ENCODE measurements at places on chromosomes 5 and 9.

DNA sequence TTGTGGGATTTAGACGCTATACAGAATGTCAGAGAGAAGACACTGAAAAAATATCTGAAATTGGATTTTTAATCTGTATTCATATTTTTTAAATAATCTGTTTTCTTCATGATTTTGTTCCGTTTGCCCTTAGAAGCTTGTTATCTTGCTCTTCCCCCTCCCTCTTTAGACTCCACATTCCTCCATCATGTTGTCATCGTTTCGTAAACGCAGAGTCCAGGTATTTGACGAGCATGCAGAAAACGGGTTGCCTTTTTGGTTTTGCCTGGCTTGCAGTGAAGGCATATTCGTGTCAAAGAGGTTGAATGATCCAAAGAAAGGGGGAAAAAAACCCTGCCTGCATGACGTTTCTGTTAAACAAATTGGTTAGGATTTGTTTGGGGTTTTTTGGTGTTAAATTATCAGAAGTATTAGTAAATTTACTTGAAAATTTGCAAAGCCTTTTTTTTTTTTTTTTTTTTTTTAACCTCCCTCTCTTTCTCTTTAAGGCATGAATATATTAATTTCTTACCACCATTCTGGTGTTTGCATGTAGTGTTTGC lies 2.9 kb downstream of the SPTAN1 start:
- DNase-seq: no peak

DNA sequence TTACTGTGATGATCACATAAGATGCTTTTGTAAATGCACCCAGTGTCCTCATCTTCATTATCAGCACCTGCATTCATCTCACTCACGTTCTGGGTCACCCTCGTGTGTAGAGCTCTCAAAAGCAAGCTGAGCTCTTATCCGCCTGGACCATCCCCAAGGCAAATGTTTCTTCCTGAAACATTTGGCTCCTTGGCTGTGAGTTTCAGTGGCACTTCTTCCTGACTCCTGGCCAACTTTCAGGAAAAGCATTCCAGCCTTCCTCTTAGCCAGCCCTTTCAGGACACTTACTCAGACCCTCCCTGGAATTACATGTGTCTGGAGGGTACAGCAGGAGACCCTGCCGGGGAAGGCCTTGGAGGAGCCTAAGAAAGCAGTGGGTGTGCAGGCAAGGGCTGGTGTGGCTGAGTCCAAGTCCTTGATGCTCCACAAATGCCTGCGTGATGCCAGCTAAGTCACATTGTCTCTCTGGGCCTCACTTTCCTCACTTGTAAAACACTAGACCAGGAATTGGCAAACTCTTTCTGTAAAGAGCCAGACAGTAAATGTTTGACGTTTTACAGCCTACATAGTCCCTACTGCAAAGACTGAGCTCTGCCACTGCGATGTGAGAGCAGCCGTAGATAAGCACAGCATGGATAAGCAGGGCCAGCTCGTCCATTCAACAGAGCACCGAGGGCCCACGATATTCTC lies 72.1 kb downstream of the PDE6A start:
- no peak for DNase-seq

DNA sequence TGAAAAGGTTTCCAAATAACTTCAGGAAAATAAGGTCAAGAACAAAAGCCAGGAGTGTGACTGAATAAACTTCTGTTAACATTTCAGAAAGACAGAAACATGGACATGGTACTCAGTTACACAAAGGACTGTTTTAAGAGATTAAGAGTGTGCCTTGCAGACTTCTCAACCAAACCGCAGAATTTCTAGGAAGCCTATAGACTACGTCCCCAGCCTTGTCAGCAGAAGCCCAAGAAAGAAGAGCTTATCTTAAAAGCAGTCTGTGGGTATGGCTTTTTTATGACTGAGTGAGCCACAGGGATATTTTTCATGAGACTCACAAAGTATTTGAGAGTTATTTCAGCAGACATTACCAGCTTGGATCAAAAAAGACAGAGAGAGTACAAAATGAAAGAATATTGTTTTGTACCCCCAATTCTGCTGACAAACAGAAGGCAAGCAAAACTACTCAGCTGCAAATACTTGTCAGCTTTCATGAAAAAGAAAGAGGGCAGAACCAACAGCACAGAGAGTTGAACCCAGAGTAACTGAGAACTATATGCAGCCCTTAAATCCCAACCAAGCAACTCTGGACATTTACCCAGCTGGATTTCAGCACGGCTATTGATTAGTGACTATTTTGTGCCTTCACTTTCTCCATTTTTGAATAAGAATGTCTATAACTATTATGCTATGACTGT lies 711.0 kb upstream of the CTNND2 start:
- DNase-seq: no peak

DNA sequence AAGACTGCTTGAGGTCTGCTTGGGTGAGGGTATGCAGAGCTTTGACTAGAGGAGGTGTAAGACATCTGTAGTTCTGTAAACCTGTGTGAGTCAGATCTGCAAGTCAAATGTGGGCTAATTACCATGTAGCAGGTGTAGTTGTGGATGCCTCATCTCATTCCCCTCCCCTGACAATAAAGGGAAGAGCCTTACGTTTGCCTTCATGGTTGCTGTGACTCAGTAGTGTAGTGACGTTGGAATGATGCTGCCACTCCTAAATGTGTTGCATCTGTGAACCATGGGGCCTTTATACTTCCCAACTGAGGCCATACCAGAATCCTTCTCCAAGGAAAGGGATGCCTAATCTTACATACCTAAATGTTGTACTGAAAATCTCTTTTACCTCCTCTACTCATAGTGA lies 26.0 kb downstream of the PRDM6 start:
- no peak for DNase-seq

DNA sequence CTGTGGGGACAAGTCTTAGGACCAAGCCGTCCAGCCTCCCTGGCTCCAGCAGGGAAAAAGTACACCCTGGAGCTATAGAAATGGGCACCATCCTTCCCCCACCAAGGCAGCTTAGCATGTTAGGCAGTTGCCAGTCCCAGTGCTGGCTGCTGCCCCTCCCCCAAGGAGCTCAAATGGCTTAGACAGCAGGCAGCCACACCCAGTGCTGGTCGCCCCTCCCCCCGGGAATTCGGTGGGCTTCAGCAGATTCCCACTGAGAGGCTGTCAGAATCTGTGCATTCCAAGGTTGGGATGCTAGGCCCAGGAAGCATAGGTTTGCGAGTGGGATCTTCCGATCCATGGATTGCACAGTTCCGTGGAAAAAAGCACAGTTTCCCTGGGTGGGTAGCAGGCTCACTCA lies 105.2 kb upstream of the ITGA1 start:
- no peak for DNase-seq

DNA sequence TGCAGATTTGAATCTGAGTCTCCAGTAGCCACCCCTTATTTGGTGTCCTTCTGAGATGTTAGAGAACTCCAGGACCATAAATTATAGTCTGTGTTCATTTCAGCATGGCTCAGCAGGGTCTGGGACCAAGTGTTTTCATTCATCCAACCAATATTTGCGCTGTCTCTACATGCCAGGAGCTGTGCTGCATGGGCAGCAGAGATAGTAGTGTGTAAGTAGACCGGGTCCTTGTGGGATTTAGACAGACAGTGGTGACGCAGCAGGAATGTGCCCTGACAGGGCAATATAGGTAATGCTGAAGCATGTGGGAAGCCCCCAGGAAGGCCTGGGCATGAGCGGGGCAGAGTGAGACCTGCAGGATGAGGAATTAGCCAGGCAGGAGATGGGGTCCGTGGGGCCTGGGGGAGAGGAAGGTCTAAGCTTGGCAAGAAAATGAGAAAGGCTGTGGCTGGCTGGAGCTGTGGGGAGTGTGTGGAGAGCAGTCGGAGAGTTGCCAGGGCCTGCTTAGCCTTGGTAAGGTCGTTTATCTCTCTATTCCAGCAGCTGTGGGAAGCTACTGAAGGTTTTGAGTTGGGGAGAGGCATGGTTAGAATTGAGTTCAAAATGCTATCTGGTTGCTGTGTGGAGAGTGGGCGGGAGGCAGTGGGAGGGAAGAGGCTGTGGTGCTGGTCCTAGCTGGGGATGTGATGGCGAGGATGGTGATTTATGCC lies 16.8 kb downstream of the STXBP1 start:
- DNase-seq: no peak

GRCh38 chr9:114256827-114257328 lies 66.0 kb upstream of the ORM1 start:
- no peak for DNase-seq

DNA sequence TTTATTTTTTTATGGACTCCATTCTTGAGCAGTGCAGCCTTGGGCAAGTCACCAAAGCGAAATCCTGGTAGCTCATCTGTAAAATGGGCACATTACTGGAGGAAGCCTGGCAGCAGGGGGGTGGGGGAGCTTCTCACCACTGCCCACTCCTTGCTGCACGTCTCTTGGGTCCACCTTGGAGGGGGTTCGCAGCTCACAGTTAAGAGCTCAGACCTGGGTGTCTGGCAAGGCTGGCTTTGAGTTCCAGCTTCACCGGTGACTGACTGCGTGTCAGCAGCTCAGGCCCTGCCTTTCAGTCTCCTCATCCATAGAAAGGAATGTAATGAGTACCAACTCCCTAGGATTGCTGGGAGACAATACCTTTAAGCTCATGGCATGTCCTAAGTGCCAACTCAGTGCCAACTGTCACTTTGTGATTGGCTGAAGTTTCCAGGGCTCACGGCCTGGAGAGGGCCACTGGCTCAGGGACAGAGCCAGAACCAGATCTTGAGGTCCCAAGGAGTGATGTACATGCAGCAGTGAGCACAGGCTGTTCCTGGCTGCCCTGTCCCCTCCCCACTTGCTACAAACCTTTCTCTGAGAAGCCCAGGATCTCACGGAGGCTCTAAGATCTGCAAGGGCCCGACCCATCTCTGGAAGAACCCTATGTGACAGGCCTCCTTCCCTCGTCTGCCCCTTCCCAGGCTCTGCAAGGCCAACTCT lies 72.9 kb downstream of the C9orf50 start:
- DNase-seq: no peak

GRCh38 chr5:117295941-117296340 lies 721.3 kb upstream of the SEMA6A start:
- no peak for DNase-seq

DNA sequence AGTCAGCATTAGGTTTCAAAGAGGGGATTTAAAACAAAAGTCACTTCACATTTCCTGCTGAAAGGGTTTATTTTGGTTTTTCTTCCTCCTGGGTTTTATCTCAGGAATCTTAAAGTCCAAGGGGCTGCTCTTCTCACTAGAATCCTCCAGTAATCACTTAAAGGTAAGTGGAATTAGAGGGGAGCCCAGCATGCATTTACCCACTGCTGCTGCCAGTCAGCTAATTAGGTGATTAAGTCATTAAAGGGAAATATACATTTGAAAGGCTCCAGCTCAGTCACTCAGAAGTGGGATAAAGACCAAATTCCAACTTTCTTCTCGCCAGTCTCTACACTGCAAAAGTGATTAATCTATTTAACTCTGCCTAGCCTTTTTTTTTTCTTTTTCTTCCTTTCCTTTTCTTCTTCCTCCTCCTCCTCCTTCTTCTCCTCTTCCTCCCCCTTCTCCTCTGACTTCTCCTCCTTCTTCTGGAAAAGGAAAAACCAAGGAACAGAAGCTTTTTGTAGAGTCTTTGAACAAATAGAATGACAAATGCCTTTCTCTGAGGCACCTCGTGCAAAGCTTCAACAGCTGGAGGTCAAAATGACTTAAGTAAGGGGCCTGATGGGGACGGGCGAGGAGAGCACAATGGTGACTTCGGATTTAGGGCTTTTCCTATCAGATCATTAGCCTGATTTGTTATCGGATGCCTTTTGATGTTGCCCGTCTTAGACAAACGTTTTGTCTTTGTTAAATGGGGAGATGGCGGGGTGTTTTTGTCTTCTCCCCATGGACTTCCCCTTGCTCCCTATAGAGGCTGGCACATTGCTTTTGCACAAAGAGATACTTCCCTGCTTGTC lies 617.6 kb downstream of the IRX1 start:
- no peak for DNase-seq
